Thyroid gland (tissue), 4 donors: ENCODE measurements at places on chromosomes 4 and X. TPM values are rescaled to one million over a fixed set of nuclear protein-coding genes. Genes with fewer than 3 reads are reported as not detected.

DNA sequence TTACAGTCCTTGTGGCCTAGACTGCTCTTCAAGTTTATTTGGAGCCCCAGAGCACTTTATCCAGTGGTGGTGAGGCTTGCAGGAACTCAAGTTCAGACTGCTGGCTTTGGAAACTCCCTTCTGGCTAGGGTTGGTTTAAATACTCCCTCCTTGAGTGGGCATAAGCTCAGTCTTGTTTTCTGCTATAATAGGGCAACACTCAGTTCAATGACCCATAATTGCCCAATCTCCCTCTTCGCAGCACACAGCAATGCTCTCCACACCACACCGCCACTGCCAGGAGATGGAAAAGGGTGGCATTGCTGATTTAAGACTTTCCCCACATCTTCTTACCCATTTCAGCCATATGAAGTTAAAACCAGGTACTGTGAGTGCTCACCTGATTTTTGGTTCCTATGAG, 27.9 kb upstream of the USP38 start:
- DNase-seq: no peak

DNA sequence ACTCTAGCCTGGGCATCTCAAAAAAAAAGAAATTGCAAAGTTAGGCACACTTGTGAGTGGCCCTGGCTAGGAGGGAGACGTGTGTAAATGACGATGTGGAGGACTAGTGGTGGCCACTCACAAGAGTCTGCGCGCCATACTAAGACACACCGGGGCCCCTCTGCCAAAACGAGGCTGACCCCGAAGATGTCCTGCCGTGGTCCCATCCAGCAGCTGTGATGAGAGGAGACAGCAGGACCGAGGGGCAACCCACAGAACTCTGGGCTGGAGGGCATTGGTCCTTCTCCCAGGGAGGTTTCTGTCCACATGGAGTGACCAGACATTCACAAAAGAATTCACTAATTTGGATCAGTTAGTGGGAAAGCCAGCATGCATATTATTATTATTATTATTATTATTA, 47.4 kb downstream of the NOP14 start:
- DNase-seq: no peak

Gene ARMCX2
- 116 TPM for total RNA-seq

GRCh38 chr4:122065149-122065548, 87.0 kb upstream of the BLTP1 start:
- no peak for DNase-seq
